ENCODE measurements at places on chromosomes 2 and 18. TPM values are rescaled to one million over a fixed set of nuclear protein-coding genes. Genes with fewer than 3 reads are reported as not detected.

DNA sequence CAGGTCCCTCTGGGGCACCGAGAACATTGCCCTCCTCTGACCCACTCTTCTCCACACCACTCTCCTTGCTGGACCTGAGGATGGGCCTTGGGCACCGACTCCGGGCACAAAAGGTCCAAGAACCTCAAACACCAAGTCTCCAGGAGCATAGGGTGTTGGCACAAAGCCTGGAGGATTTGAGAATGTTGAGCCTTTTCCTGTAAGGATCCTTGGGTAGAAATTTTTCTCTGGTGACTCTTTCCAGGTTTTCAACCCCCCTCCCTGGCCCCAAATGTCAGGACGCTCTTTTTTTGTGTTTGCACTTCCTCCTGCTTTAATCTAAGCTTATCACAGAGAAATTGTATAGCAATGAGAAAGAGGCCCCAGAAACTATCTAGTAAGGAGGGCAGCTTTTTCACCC, 9.2 kb downstream of the SPR start:
- H3K4me1 ChIP-seq: no peaks in the 10 kb centered on the region
- no peak for DNase-seq
- H3K36me3 ChIP-seq: peaks cover 3% of the 10 kb centered on the region
- H3K4me3 ChIP-seq: no peak overlapping the region
- peaks cover 60% of the 10 kb centered on the region for H3K27me3 ChIP-seq

GRCh38 chr2:20675701-20676352, 8.9 kb downstream of the GDF7 start:
- peaks cover 46% of the 10 kb centered on the region for H3K4me1 ChIP-seq
- peak overlapping the region; percentile 95 for H3K27ac ChIP-seq
- peaks cover 7% of the 10 kb centered on the region for H3K36me3 ChIP-seq
- H3K27me3 ChIP-seq: peaks cover 5% of the 10 kb centered on the region
- DNase-seq: no peak

DNA sequence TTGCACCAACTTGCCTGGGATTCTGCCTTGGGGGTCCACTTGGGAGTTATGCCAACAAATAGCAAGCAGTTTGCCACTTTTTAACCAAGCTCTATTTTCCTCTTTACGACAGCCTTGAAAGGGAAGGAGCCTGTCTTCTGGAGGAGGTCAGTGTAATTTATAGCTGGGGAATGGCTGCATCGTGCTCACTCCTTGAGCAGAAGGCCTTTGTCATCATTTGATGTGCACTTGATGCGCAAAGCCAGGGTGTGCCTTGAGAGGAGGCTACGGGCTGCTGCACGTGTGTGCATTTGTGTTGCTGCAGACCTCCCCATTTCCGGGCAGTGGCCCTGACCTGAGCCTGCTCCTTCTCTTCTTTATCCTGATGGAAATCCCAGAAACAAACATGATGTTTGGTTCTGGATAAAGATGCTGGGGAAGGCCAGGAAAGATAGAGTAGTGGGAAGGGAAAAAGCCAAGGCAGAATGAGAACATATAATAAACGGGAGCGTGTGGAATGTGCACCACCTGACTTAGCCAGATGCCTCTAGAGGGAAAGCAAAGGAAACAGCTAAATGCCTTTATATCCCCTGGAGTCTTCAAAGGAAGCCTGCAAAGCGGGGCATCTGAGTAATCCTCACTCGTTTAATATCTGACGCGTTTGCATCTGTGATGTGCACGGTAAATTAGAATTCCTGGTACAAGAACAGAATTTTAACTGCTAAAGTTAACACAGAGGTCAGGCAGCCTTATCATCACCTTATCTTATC, 68.3 kb upstream of the ZNF521 start:
- no peak for DNase-seq
- no peaks in the 10 kb centered on the region for H3K36me3 ChIP-seq
- H3K27me3 ChIP-seq: peaks cover 2% of the 10 kb centered on the region
- no peak overlapping the region for H3K4me3 ChIP-seq

DNA sequence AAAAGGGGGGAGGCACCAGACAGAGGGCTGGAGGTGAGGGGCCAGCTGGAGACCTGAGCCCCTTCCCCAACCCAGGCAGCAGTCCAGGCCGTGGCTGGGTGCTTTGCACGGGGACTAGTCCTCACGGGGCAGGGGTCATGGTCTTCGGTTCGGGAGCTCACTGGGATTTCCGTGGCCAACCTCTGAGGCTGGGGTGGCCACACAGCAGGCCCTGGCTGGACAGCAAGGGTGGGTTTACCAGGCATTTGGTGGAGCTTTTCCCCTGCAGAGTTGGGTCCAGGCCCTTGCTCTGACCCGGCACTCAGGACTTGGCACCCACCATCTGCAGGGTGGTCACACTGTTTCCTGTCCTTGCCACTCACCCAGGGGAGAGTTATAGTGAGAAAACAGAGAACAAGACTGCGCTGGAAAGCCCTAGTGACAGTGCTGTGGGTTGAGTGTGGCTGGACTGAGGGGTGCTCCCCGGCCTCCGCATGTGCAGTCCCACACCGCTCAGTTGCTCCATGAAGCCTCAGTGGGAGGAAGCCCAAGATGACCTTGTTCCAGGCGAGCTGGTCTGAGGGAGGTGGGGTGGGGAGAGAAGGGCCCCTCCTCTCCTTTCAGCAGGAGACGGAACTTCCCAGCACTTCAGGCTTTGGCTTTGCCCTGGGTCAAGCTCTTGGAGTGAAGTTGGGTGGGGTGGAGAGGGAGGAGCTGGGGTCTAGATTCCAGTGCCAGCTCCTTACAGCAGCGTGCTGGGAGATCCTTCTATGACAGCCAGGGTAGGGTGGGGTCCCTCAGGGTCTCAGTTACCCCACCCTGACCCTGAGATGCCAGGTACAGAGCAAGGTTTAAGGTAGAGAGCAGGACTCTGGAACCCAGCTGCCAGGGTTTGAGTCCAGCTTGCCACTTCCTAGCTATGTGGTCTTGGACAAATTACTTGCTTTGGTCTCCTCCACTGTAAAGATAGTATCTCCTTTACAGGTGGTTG, 219.8 kb downstream of the DYSF start:
- no peaks in the 10 kb centered on the region for H3K27me3 ChIP-seq
- peak; percentile 65 for DNase-seq
- no peak overlapping the region for H3K27ac ChIP-seq

- peaks cover 9% of the 10 kb centered on the region for H3K27me3 ChIP-seq
- no peaks in the 10 kb centered on the region for H3K36me3 ChIP-seq
- H3K4me3 ChIP-seq: no peak overlapping the region
- no peak overlapping the region for H3K27ac ChIP-seq
Observed at GRCh38 chr2:138023298-138023697, 59.0 kb downstream of the HNMT start.

DNA sequence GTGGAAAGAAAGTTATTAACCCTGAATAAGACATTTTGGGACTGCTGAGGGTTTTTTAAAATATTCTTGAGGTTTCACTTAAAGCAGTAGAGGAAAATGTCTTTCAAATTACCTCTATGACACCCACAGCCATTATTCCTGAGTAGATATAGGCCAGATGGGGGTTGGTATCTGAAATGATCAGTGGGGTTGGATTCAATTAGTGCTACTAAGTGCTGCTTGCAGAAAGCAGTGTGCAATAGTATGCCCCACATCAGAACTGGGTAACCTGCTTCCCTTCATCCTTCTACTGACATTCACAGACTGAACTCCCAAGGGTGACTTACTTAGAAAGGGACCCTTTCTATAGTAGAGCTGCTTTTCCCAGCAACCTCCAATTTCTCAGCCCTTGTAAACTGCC, 7.3 kb upstream of the ETAA1 start:
- no peak overlapping the region for H3K4me3 ChIP-seq
- peak overlapping the region; percentile 81 for H3K27ac ChIP-seq
- no peaks in the 10 kb centered on the region for H3K27me3 ChIP-seq

DNA sequence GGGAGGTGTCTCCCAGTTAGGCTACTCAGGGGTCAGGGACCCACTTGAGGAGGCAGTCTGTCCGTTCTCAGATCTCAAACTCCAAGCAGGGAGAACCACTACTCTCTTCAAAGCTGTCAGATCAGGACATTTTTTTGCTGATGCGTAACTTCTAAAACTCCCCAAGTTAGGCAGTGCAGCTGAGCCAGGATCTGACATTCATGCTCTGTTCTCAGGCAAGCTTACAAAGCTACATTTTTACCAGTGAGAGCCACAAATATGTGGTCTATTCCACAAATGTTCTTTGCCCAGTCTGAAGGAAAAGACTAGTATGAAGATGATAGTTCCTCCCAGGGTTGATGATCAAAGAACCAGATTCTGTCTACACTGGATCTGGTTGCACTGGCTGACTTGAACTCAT, 184.1 kb downstream of the MTCL1 start:
- no peak overlapping the region for H3K4me3 ChIP-seq
- no peak for DNase-seq
- no peaks in the 10 kb centered on the region for H3K27me3 ChIP-seq
- H3K4me1 ChIP-seq: peaks cover 22% of the 10 kb centered on the region
- H3K36me3 ChIP-seq: peaks cover 9% of the 10 kb centered on the region

DNA sequence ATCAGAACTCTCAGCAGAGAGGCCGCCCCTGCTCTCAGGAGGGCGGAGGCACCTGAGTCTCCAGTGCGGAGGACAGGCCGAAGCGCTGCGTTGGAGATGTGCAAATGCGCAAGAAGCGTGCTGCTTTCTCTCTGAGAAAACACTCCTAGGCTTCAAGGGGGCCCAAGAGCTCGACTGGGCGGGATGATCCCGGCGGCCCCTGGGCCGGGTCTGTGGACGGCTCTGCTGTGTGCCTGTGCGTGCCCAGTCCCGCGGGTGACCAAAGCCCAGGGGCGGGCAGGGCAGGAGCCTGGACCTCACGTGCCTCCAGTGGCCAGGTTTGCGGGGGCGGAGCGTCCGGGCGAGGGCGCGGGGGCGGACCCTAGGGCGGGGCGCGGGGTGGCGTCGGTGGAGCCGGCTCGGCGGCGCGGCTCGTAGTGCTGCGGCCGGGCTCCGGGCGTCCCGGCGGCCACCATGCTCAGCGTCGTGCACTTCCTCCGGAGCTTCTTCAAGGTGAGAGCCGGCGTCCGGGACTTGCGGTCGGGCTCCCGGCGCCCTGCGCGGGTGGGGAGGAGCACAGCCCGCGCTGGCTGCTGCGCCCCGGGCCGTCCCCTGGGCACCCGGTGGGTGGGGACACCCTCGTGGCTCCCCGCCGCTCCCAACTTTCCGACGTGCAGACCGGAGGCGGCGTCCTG, at the start of gene ARHGEF4:
ARHGEF4 (plus strand) TSS at position 414 of the 674 bp plus-strand sequence; CDS start at position 454, 40 bp downstream.
- H3K27me3 ChIP-seq: peaks cover 40% of the 10 kb centered on the region
- H3K4me1 ChIP-seq: no peaks in the 10 kb centered on the region
- H3K4me3 ChIP-seq: peak within 1 kb of the TSS; percentile 45
- DNase-seq: peak; percentile 83
- no peak within 1 kb of the TSS for H3K27ac ChIP-seq

- H3K36me3 ChIP-seq: no peaks in the 10 kb centered on the region
- H3K27me3 ChIP-seq: peaks cover 2% of the 10 kb centered on the region
- no peak overlapping the region for H3K27ac ChIP-seq
- no peak for DNase-seq
Observed at GRCh38 chr18:69658103-69658502, 257.4 kb downstream of the DOK6 start.

DNA sequence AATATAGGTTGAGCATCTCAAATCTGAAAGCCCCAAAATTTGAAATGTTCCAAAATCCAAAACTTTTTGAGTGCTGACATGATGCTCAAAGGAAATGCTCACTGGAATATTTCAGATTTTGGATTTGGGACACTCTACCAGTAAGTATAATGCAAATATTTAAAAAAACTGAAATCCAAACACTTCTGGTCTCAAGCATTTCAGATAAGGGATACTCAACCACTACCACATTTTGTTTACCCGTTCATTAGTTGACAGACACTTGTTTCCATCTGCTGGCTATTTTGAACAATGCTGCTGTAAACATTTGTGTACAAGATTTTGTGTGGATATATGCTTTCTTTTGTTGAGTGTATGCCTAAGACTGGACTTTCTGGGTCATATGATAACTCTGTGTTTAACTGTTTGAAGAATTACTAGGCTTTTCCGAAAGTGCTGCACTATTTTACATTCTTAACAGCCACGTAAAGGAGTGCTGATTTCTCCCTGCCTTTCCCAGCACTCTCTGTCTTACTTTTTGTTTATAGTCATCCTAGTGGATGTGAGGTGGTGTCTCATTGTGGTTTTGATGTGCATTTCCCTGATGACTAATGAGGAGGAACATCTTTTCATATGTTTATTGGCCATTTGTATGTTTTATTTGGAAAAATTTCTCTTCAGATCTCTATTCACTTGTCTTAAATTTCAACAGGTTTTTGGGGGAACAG, 19.5 kb upstream of the DCDC2C start:
- H3K4me1 ChIP-seq: no peaks in the 10 kb centered on the region
- no peak for DNase-seq

DNA sequence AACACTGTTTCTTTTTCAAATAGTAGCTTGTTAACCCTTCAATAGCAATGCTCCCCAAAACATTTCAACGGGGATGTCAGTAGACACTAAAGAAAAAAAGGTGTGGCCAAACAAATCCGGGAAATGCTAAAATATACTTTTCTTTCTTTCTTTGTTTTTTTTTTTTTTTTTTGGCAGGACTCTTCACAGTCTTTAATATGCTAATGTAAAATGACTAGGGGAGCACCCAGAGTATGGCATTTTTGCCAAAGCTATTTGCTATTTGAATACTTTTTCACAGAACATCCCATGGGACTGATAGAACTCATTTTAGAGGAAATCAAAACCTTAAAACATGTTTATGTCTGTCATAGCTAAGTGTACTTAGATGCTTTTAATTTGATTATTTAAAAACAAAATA, 32.1 kb downstream of the ATF2 start:
- peaks cover 10% of the 10 kb centered on the region for H3K36me3 ChIP-seq
- H3K27ac ChIP-seq: no peak overlapping the region
- no peak overlapping the region for H3K4me3 ChIP-seq
- H3K27me3 ChIP-seq: no peaks in the 10 kb centered on the region

GRCh38 chr18:26438980-26439379, 109.4 kb downstream of the KCTD1 start:
- no peak overlapping the region for H3K27ac ChIP-seq
- H3K36me3 ChIP-seq: no peaks in the 10 kb centered on the region
- no peak overlapping the region for H3K4me3 ChIP-seq
- no peaks in the 10 kb centered on the region for H3K27me3 ChIP-seq
- DNase-seq: no peak
- H3K4me1 ChIP-seq: peaks cover 30% of the 10 kb centered on the region

DNA sequence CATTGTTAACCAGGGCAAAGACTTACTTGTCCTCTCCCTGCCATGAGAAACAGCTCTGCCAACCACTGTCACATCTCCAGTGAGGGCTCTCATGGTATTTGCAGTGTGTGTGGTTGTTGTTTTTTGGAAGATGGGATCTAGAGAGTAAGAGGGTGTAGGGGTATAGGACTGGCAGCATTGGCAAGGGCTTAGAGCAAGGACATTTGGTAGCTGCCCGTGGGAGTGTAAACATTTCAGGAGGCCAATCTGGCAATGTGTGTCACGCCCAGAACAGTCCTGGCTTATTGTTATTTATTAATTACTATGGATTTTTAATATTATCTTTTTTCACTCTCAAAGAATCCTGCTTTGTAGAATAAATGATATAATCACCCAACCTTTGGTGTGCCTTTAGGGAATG, 90.5 kb downstream of the TMEM17 start:
- H3K4me1 ChIP-seq: peaks cover 19% of the 10 kb centered on the region
- no peak overlapping the region for H3K27ac ChIP-seq

The UCN gene
- total RNA-seq: 1.5 TPM

The PLB1 gene
- 8.2 TPM for total RNA-seq

The CNDP1 gene
- 0.22 TPM for total RNA-seq

The UGT1A3 gene
- not detected for total RNA-seq

The MATN3 gene
- total RNA-seq: 17.0 TPM

The MAPK4 gene
- total RNA-seq: 0.28 TPM

The ITGA4 gene
- 23.0 TPM for total RNA-seq

The FKBP1B gene
- total RNA-seq: 16.2 TPM

The GREB1L gene
- total RNA-seq: 2.3 TPM

The DSG1 gene
- not detected for total RNA-seq

The DCC gene
- not detected for total RNA-seq

The COL4A4 gene
- 7.3 TPM for total RNA-seq

The KCNJ3 gene
- 0.51 TPM for total RNA-seq

The TPO gene
- not detected for total RNA-seq

The RAB6C gene
- 0.24 TPM for total RNA-seq

All from chondrocyte (in vitro differentiated cells).